ENCODE measurements at places on chromosomes 7 and 10.

DNA sequence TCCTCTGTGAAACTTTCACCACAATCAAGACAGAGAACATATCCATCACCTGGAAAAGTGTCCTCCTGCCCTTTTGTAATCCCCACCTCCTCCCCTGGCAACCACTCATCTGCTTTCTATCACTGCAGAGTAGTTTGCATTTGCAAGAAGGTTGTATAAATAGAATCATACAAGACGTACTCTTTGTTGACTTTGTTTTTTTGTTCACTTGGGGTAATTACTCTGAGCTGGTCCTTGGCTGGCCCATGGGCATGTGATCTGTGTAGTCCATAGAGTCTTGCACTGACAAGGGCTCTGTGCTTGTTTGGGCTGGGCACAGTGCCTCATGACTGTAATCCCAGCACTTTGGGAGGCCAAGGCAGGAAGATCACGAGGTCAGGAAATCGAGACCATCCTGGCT lies 7.8 kb upstream of the HACD1 start:
- no peak for DNase-seq

- no peak for DNase-seq
These were observed 29.4 kb upstream of the CDH23 start for GRCh38 chr10:71367271-71367670.

GRCh38 chr7:19404912-19405329 lies 259.7 kb upstream of the FERD3L start:
- DNase-seq, result no peak

DNA sequence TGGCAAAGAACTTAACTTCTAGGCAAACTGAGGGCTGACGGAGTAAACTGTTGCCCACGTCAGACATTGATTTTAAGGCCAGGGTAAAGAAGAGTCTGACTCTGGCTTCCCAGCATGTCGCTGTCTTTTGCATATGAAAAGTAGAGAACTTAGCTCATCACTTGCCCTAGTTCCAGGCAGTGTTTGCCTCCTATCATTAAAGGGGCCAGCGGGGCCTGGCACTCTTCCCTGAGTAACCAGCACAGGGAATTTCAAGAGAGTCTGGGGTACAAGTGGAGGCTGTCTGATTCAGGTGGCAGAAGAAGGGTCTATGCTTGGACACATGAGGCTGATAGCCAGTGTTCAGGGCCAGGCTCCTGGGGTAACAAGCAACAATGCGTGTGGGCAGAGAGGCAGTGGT lies 4.8 kb downstream of the DENND2A start:
- DNase-seq, result no peak

- no peak for DNase-seq
These were observed 8.9 kb downstream of the COX19 start for GRCh38 chr7:966291-967069.

- no peak for DNase-seq
These were observed 28.1 kb downstream of the AGAP3 start for GRCh38 chr7:151114151-151115090.

GRCh38 chr7:74084722-74085578 lies 1.3 kb downstream of the LIMK1 start:
- DNase-seq, result no peak

- no peak for DNase-seq
These were observed 66.1 kb downstream of the LSMEM1 start for GRCh38 chr7:112546723-112547513.

GRCh38 chr10:13893926-13894325 lies 307.2 kb downstream of the PRPF18 start:
- DNase-seq, result no peak

GRCh38 chr10:128860574-128860973 lies 606.5 kb upstream of the MGMT start:
- no peak for DNase-seq

DNA sequence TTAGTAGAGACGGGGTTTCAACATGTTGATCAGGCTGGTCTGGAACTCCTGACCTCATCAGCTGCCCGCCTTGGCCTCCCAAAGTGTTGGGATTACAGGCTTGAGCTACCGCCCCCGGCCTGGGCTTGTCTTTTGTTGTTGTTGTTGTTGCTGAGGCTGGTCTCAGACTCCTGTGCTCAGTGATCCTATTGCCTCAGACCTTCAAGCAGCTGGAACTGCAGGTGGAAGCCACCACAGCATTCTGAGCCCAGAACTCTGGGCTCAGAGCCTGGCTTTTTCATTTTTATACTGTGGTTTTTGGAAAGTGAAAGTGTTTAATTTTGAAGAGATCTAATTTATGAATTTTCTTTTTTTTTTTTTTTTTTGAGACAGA lies 16.2 kb upstream of the DNAJB6 start:
- DNase-seq, result no peak

DNA sequence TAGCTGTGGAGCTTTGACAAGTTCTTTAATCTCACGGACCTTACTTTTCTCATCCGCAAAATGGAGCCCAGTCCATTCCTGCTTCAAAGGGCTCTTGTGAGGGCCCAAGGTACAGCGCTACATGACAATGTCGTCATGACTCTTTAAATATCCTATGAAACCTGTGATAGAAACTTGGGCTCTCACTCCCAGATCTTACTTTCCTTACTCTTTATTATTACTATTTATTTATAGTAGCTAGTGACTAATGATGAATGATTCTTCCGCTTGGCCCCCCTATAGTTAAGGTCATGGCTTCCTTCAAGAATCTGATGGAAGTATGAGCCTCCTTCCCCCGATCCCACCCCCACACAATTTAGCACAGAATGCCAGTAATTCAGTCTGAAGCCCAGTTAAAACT lies 41.9 kb downstream of the RBM20 start:
- DNase-seq, result no peak

GRCh38 chr10:77629775-77630506 lies 7.7 kb downstream of the KCNMA1 start:
- no peak for DNase-seq

DNA sequence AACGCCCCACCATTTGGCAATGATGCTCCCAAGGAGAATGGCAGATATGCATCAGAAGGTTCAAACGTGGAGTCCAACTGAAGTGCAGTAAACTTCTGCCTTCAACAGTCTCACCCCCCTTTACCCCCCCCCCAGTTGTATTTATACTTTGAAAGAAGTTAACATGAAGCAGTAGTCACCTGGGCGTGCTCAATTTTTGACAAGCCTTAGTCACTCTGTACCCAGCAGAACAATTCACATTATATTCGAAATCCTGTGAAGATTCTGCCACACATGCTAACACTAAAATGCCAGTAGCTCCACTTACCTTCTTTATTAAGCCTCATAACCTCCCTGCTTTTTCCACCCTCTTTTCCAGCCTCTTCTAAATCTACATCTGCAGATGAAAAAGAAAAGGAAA lies 894 bp downstream of the ATXN7L1 start:
- no peak for DNase-seq
